ENCODE measurements at places on chromosomes 16 and 17.

DNA sequence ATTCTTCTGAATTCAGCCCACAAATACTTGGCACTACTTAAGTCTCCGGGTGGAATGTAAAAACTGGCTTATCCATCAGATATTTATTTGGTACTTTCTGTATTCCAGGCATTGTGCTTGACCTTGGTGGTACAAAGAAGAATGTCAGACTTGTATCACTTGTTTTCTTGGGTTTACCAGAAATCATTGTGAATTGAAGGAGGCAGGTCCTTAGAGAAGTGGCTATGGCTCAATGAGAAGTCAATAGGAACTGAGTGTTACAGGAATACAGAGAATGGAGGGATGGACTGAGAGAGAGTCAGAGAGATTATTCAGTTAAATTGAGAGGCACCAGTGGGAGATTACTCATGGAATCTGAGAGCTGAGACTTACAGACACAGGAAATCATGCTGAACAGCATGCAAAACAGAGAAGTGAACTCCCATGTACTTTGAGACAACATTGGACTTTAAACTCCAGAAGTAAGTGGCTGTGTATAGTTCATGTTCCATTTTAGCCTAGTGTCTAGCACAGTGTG lies 704.1 kb downstream of the CDH11 start:
- DNase-seq: no peak

GRCh38 chr17:59437791-59438281 lies 106.4 kb downstream of the YPEL2 start:
- no peak for DNase-seq

DNA sequence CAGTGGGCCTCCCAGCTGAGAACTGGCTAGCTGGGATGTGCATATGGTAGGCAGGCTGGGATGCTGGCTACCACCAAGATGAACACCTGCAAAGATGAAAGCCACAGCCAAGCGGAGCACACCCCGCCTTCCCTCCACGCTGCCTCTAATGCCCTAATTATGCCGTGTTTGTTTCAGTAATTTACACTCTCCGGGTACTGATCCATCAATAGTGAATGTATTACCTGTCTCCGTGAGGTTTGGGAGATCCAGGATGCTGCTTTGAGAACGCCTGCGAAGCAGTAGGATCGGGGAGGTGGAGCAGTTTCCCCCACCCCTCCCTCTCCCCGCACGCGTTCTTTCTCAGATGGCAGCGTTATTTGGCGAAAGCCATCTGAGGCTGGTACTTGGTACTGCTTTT lies 28.9 kb upstream of the GSE1 start:
- DNase-seq: no peak

- DNase-seq: no peak
Observed at GRCh38 chr16:6114691-6115090, 1017.1 kb upstream of the EEF2KMT start.

DNA sequence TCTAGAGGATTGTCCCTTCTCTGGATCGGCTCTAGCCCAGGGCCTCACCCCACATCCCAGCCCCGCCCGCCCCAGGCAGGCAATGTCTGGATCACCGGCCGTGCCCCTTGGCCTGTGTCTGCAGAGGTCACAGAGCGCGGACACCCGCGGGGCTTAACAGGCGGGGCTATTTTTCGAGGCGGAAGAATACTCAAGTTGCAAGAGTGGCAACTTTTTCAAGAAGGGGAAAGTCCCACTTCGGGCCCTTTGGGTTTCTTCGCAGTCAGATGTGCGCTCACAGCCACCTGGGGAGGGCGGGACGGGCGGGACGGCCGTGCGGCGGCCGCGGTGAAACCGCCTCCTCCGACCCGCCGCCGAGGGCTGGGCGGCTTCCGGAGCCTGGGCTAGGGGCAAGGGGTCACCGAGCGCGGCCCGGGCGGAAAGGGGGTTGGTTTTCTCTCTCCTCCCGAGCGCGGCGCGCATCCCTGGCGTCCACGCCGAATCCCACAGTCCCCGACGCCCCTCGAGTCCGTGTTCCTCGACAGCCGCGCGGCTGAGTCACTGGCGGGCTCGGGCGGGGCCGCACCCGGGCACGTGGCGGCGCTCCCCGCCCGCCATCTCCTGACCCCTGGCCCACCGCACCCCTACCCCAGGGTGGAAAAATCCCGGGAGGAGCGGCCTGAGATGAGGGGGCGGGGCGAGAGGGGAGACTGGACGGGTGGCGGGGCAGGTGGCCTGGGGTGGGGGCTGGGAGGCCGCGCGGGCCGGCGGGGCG lies 1.2 kb upstream of the PFN1 start:
- no peak for DNase-seq

GRCh38 chr17:71993363-71993762 lies 127.5 kb upstream of the SOX9 start:
- DNase-seq: no peak

DNA sequence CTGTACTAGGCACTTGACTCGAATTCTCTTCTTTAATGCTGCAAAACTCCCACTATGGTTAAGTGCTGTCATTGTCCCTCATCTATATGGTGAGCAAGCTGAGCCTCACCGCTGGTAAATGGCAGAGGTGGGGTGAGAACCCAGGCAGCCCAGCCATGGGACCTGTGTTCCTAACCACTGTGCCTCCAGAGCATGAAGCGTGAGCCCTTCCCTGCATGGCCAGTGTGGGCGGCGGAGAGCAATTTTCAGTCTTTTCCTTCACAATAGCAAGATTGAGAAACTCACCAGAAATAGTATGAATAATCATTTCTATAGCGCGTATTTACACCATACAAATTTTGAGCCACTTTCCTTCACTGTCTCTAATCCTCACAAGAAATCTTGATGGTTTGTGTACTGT lies 9.2 kb downstream of the BFAR start:
- no peak for DNase-seq

- DNase-seq: no peak
Observed at GRCh38 chr16:23145608-23146007, 3.6 kb downstream of the USP31 start.

GRCh38 chr17:82314727-82315605 lies 2.4 kb downstream of the CD7 start:
- no peak for DNase-seq

DNA sequence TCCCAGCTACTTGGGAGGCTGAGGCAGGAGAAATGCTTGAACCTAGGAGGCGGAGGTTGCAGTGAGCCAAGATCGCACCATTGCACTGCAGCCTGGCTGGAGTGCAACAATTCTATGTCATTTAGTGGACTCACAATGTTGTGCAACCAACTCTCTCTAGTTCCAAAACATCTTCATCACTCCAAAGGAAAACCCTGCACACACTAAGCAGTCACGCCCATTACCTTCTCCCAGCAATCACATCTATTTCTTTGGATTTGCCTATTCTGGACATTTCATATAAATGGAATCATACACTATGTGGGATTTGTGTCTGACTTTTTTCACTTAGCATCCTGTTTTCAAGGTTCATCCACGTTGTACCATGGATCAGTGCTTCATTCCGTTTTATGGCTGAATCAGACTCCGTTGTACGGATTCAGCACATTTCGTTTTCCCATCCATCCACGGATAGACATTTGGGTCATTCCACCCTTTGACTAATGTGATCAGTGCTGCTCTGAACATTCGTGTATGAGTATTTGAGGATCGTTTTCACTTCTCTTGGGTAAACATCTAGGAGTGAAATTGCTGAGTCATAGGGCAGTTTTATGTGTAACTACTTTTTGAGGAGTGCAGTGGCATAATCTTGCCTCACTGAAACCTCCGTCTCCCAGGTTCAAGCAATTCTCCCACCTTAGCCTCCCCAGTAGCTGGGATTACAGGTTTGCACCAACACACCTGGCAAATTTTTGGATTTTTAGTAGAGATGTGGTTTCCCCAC lies 45.4 kb upstream of the EMP2 start:
- DNase-seq: no peak

DNA sequence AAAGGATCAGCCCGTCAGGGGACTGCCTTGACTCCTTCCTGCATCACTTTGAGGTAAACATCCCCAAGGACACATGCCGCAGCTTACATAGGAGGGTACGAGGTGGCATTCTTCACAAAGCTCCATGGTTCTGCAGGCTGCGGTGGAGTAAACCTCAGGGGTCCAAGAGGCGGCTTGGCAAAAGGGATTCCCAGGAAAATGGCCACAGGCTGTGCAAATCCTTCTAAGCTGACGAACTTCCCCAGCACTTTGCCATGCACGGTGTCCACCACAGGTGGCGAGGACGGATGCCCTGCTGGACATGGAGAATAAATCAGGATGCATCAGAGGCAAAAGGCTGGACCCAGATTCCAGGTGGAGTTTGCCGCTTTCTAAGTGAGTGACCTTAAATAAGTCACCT lies 4.2 kb downstream of the CES1 start:
- no peak for DNase-seq

GRCh38 chr17:15263206-15263579 lies 1.9 kb downstream of the PMP22 start:
- no peak for DNase-seq

- no peak for DNase-seq
Observed at GRCh38 chr16:83725313-83725712, 82.5 kb upstream of the HSBP1 start.

DNA sequence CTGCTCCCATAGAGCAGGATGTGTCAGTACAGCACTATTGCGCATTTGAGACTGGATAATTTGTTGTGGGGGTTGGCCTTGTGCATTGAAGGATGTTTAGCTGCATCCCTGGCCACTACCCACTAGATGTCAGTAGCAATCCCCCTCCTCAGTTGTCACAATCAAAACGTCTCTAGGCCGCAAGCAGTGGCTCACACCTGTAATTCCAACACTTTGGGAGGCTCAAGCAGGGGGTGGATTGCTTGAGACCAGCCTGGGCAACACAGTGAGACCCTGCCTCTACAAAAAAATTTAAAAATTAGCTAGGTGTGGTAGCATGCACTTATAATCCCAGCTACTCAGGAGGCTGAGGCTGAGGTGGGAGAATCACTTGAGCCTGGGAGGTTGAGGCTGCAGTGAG lies 48.4 kb downstream of the CENPV start:
- DNase-seq: no peak

DNA sequence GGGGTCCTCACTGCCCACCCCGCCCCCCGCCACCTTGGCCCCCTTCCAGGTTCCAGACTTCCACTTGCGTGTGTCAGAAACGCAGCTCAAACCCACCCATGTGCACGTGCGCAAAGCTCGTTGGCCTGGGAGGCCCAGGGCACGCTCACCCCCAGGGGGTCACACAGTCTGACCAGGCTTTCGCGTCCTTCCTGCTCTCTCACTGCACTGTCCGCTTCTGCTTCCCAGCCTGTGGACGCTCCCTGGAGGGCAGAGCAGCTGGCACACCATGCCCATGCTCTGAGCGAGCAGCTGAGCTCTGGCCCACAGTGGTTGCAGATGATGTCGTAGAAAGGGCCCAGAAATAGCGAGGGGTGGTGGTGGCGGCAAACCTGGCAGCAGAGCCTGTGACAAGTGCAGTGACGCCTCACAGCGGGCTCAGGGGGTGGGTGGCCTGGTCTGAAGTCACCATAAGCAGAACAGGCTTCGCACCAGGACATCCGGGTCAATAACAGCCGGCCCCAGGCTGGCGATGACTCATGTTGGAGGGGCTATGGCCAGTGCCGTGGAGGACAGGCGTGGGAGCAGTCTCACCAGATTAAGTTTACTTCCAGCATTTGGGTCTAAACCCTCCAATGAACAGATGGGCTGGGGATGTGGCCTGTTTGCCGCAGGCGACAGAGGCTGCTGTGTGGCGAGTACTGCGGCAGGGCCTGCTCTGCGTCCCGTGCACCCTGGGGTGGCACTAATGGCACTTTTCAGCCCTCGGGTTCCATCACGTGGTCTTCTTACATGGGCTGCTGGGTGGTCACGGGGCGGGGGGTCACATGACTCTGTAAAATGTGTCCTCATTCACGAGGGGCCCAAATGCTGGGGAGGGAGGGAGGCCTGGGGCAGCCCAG lies 49.0 kb downstream of the NT5M start:
- no peak for DNase-seq

- no peak for DNase-seq
Observed at GRCh38 chr17:69287168-69287567, 39.8 kb downstream of the ABCA5 start.

DNA sequence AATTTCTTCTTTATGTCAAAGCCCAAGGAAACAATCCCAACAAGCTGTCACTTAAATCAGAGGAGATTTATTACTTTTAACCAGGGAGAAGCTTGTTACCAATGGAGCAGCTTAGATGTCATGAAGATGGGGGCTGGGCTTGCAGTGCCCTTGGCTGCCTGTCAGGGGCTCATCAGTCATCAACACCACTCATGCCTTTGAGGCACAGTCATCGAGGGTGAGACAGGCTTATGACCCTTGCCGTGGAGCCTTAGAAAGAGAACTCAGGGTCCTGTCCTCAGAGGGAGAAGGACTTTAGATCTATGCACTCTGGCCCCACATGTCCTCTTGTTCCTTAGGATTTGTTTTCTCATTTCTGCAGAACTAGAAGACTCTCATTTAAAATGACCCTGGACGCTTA lies 318.3 kb downstream of the CBLN1 start:
- DNase-seq: no peak

DNA sequence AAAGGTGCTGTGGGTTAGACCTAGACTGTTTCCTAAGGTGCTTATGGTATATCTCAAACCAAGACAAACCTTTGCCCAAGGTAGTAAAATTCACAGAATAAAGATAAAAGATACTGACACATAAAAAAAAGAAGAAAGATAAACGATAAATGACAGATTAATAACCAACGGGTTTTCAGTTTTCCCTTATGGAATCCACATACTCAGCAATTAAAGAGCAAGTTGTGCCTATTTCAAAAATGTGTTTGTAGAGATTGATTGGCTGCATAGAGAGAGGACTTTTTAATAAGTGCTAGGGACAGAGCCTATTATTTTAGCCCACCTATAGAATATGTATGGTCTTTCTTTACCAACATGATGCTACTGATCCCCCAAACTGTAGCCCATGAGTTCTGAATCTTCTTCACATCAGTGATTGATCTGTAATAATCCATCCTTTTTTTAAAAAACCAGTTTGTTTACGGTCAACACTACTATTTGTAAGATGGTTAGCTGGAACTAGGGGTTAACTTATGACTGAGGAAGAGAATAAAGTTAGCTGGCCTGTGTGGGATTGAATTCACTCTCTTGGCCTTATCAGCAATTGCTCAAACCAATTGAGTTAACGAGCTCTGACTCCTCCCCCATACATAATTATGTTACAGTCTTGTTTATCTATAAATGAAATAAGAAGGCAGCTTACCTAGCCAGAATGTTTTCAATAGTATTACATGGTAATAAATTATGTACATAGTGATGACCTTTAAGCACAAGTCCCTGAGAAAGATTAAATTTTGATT lies 53.8 kb downstream of the SNX11 start:
- no peak for DNase-seq

DNA sequence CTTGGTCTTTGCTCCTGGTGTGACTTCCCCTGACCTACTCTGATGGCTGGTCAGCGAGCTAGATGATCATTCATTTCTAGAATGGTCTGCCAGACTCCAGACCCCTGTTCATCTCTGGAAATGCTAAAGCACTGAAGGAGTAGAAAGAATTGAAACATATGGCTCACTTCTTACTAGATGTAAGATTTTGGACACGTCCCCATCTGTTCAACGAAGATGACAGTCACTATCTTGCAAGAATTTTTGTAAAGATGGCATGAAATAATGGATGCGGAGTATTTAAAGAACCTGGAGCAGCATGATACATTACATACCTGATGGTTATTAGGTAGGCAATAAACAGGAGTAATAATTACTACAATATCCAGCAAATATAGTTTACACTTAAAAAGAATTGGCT lies 252.7 kb upstream of the SDK2 start:
- DNase-seq: no peak

- DNase-seq: no peak
Observed at GRCh38 chr17:41915566-41915965, 3.2 kb downstream of the ACLY start.
